Bronchial epithelial cell (primary cell): ENCODE measurements at places on chromosomes 16 and 17. TPM values are rescaled to one million over a fixed set of nuclear protein-coding genes. Genes with fewer than 3 reads are reported as not detected.

DNA sequence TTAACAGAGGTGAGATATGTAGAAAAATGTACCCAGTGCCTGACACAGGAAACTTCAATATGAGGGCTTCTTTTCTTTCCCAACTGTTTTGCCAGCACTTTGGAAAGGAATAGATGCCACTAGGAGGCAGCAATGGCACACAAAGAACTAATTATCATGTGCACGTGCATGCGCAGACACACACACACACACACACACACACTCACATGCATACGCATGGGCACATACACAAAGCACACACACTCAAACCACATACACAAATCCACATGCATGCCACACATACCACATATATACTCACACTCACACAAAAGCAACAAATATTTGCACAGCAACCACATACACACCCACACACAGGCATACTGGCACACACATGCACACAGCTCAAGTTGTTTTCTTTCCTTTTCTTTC, 8.8 kb upstream of the CEP112 start:
- DNase-seq, result peak; percentile 70

DNA sequence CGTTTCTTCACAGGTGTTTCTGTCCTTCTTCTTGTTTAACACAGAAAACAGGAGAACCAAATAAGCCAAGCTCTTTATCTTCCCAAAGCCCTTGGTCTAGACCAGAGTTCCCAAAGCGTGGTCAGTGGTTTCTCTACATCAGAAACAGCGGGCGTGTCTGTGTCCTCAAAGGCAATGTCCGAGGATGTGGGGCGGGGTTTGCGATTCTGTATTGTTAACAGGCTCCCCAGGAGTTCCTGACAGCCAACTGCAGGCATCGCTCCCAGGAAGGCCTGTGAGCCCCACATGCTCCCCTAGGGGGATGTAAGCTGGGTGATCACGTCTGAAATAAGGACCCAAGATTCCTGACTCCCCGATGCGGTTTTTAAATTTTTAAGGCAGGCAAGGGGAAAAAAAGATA, 28.4 kb upstream of the SLC25A19 start:
- no peak for DNase-seq

DNA sequence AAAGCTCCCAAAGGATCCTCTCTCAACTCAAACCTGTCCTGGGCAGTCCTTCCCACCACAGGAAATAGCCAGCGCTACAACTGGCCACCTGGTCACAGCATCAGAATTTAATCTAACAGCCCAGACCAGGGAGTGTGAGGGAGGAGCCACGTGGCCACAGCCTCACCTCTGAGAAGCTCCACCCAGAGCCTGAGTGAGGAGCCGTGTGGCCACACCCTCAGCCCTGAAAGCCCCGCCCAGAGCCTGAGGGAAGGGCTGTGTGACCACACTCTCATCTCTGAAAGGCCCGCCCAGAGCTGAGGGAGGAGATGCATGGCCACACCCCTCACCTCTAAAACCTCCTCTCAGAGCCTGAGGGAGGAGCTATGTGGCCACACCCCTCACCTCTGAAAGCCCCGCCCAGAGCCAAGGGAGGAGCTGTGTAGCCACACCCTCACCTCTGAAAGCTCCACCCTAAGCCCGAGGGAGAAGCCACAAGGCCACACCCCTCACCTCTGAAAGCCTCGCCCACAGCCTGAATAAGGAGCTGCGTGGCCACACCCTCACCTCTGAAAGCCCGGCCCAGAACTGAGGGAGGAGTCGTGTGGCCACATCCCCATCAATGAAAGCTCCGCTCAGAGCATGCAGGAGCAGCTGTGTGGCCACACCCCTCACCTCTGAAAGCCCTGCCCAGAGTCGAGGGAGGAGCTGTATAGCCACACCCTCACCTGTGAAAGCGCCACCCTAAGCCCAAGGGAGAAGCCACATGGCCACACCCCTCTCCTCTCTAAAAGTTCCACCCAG, 28.6 kb downstream of the SLC38A8 start:
- DNase-seq, result peak; percentile 92

- no peak for DNase-seq
Observed at GRCh38 chr17:34368946-34369500, 6.0 kb upstream of the CCL1 start.

GRCh38 chr17:7686222-7687071, 843 bp downstream of the TP53 start:
- peak; percentile 69 for DNase-seq

GRCh38 chr16:57284209-57284951, at the start of gene PLLP:
Gene PLLP (minus strand): TSS chr16:57284672. CDS start chr16:57284540, 132 bp downstream.
- no peak for DNase-seq

Gene TNK1
- 7.4 and 11.8 TPM in 2 replicates for total RNA-seq

Gene SLC38A10
- 35.5 and 49.2 TPM in 2 replicates for total RNA-seq
